ENCODE measurements at places on chromosomes 7 and 10.

- DNase-seq, result no peak
Measured at GRCh38 chr7:85215098-85215497, 28.2 kb upstream of the SEMA3D start.

- DNase-seq, result no peak
Measured at GRCh38 chr7:50729962-50730361, 52.7 kb downstream of the GRB10 start.

DNA sequence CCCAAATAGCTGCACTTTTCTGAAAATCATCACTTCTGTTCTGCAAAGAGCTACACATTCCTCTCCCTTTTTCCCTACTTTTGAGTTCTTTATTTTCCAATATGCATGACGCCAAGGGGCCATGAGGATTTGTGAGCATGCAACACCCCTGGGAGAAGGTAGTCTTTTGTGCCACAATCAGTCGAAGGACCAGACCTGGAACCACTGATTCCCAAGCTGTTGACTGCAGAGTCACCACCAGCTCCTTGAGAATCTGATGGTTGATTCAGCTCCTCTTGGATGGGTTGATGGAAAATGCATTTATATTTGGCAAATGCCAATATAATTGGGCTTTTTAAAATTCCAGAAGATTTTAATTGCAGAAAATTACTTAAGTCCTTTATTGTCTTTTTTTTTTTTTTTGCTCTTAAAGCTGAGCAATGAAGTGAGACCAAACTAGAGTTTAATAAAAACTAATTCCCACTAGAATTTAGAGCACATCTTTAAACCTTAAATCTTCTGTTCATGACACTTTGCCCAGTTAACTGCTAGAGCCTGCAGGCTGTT is 554.1 kb downstream of the TNS3 start:
- no peak for DNase-seq

- DNase-seq, result peak; percentile 95
Measured at GRCh38 chr7:68684246-68684839, 913.9 kb upstream of the AUTS2 start.

DNA sequence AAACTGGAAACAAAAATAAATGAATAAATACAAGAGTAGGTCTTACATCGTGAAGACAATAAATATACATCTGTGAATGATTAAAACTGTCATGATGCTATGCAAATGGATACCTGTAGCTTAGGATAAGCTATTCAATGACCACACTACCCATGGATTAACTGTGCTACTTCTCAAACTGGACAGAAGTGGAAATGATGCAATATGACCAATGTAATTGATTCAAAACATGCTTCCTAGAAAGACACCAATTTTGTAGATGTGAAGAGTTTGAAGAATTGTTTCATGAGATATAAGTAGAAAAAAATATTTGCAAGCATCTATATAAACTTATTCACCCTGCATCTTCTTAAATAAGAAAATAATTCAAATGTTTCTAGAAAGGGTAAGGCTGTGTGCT is 36.1 kb downstream of the TFPI2 start:
- no peak for DNase-seq

GRCh38 chr7:134422008-134422407 is 36.9 kb downstream of the AKR1B1 start:
- DNase-seq, result no peak

DNA sequence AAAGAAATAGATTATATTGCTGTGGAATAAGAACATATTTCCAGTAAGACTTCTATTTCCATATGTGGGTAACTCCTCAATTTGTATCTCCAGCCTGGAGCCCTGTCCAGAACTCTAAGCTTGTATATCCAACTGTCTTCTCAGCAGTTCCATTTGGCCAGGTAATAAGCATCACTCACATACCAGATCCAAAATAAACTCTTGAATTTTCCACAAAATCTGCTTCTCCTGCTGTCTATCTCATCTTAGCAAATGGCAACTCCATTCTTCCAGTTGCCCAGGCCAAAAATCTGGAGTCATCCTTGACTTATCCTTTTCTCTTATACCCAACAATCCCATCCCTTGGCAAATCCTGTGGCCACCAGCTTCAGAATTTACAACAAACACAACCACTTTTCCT is 325.8 kb downstream of the CAMK1D start:
- no peak for DNase-seq

DNA sequence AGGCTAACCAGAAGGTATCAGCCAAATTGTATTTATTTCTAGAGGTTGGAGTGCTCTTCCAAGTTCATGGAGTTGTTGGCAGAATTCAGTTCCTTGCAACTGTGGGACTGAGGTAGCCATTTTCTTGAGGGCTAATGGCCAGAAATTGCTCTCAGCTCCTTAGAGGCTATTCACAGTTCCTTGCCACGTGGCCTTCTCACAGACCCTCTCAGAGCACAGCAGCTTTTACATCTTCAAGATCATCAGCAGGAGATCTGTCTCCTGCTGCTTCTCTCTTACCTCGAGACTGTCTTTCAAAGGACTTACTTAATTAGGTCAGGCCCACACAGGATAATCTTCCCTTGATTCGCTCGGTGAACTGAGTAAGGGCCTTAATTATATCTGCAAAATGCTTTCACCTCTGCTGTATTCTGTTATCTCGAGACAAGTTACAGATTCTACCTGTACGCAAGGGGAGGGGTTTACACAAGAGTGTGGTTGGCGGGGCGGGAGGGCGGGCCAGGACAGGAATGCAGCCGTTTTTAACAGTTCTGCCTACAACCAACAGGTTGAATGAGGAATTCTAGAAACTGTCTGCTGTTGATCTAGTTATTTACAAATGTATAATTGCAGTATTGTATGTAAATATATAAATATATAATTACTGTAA is 15.0 kb downstream of the MIOS start:
- peak; percentile 68 for DNase-seq

DNA sequence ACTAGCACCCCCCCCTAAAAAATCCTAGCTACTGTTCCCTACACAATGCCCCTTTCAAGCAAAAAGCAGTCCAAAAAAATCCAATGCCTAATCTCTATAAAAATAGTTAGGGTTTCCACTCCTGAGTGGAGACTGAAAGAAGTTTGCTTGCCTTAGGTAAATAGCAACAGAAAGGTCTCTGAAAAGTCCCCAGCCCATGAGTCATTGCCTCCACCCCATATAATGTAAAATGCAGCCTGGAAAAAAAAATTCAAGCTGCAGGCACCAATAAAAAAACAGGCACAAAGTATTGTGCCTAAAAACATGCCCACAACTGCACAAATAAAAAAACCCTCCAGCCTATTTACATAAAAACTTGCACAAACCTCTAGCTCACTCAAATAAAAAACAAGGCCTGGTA is 47.5 kb downstream of the ZNF680 start:
- DNase-seq, result no peak

- peak; percentile 29 for DNase-seq
Measured at GRCh38 chr7:30175180-30175579, 40.4 kb downstream of the MTURN start.

DNA sequence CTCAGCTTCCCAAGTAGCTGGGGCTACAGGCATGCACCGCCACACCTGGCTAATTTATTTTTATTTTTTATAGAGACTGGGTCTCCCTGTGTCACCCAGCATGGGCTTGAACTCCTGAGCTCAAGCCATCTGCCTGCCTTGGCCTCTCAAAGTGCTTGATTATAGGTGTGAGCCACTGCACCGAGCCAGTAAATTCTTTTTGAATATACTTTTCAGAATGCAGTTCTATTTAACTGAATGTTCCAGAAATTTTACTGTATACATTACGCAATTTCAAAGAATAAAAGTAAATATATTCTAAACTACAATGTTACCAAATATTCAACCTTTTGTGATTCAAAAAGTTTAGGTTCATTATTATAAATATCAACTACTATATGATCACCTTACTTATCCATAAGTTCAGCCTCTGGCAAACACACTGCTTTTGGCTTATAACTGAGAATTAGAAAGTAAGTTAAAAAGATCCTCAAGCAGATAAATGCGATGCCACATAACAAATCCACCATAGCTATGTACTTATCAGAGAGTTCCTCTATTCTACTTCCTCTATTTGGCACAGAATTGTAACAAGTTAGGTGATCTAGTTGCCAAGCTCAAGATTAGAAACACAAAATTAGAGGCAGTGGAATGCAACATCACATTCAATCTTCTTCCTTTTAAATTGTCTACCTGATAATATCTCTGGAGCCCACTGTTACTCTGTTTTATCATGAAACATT is 118.2 kb downstream of the ANK3 start:
- DNase-seq, result peak; percentile 44

DNA sequence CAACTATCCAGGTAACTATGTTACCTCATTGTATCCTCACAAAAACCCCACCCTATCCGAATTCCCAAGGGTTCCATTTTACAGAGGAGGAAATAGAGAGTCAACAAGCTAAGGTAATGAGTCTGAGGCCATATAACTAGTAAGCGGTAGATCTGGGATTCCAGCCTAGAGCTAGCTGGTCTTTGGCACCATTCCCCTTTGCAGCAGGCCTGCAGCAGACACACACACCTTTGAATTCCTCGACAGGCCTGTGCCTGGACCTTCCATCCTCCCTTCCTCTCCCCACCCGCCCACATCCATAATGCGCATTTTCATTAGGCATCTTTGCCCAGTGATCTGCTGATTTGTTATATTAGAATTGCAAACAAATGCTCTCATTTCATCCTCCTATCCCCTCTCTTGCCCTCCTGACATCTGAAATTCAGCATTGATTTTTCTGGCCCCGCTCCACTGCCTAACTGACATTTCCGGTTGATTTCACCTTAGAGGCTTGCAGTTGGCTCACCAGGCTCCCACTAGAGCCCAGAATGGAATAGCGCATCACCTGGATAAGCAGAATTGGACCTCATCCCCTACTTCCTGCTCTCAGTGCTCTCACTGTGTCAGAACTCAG is 129.5 kb downstream of the PLXNA4 start:
- no peak for DNase-seq

DNA sequence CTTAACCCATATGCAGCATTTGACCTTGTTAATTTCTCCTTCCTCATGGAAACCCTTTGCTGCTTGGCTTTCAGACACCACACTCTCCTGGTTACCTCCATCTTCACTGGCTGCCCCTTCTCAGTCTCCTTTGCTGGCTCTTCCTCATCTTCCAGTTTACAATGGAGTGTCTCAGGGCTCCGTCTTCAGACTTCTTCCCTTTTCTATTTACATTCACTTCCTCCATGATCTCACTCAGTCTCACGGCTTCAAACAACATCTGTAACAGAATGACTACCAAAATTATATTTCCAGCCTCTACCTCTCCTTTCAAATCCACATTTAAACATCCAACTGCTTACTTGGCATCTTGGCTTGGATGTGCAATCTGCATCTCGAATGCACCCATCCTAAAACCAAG is 140.4 kb downstream of the DKK1 start:
- no peak for DNase-seq

DNA sequence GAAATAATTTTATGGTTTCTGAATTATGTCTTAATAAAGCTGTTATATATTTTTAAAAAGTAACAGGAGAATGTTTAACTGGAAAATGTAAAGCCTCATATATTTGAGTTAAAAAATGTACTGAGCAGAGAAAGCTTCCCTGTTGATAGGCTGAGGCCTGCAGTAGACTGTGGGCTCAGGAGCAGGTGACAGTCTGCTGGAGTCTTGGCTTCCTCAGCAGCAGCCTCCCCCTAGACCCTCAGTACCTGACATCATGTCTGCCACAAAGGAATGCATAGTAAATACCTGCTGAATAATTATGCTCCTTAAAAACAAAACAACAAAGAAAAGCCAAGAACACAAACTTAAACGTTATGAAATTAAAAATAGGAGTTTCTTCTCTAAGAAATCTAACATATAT is 73.9 kb upstream of the NOBOX start:
- DNase-seq, result peak; percentile 20

GRCh38 chr10:26544932-26545331 is 106.8 kb downstream of the APBB1IP start:
- DNase-seq, result no peak

GRCh38 chr10:29496341-29497162 is 138.2 kb downstream of the SVIL start:
- DNase-seq, result peak; percentile 72

DNA sequence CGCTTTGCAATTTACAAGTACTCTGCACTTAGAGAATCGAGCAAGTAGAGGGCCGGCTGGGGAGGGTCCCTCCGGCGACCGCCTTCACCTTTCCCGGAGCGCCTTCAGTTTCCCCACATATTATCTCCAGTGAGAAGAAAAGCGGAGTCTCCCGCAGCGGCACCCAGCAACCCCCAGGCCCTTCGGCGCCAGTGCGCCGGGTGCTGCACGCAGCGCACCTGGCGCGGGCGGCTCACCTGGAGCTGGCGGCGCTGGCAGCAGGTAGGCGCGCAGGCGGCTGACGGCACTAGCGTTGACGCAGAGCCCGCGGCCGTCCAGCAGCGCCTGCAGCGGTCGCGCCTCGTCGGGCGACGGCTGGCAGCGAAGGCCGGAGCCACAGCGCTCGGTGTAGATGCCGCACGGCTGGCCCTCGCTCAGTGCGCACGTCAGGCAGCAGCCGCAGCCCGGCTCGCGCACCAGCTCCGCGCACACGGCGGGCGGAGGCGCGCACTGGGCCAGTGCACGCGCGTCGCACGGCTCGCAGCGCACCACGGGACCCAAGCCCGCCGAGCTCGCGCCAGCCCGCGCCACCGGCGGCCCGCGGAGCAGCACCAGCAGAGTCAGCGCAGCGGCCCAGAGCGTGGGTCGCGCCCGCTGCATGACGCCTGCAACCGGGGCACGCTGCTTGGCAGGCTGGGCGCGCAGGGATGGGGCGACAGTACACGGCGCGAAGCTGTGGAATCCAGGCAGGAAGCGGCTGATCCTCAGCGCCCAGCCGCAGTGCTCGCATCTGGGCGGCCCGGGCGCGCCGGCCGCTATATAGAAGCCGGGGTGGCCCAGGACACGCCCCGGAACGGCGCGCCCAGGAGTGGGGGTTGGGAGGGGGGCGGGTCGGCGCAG is at the start of gene IGFBP3:
TSS of gene IGFBP3 (minus strand) at position 771 of the 879 bp plus-strand sequence. CDS start at position 639, 132 bp downstream.
- DNase-seq, result peak; percentile 75

GRCh38 chr7:98315318-98315993 is 34.0 kb downstream of the BRI3 start:
- no peak for DNase-seq

DNA sequence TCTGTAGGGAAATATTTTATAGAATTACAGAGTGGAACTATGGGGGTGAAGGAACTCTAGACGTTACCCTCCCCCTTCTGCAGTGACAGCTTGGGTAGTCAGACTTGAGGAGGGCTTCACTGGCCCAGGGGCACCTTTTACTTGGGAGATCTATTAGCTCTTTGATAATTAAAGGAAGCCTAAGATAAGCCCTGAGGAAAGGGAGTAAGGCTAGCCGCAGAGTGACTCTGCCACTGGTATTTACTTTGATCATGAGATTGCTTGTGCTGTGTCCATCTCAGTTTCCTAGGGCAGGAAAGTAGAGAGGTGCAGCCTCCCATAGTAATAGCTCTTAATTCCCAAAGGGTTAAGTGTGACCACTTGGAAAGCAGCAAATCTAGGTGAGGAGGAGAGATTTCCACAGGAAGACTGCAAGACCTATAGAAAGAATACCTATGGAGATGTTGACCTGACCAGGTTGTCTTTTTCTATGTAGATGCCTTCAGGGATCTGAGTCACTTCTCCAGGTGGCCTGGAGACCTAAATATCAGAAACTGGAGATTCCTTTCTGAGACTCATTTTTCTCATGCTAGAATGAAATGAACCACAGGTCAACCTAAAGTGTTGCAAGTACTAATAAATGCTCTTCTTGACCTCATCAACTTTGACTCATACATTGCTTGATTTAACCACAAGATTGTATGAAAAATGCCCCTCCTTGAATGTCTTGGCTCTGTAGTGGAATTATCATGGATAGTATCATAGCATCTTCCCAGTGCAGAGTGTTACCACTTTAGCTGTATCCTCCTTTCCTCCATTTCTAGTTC is 447.3 kb upstream of the GHITM start:
- DNase-seq, result no peak

GRCh38 chr10:22684699-22685098 is 29.7 kb downstream of the PIP4K2A start:
- no peak for DNase-seq

GRCh38 chr7:149869291-149869650 is 4.5 kb upstream of the ATP6V0E2 start:
- no peak for DNase-seq
